ENCODE measurements at places on chromosomes 4 and X.

- DNase-seq = no peak
These were observed 17.4 kb downstream of the C4orf51 start for GRCh38 chr4:145697332-145697731.

GRCh38 chr4:144851948-144852347, 206.0 kb downstream of the HHIP start:
- no peak for DNase-seq

GRCh38 chr4:53640576-53641453, 49.5 kb upstream of the LNX1 start:
- no peak for DNase-seq

DNA sequence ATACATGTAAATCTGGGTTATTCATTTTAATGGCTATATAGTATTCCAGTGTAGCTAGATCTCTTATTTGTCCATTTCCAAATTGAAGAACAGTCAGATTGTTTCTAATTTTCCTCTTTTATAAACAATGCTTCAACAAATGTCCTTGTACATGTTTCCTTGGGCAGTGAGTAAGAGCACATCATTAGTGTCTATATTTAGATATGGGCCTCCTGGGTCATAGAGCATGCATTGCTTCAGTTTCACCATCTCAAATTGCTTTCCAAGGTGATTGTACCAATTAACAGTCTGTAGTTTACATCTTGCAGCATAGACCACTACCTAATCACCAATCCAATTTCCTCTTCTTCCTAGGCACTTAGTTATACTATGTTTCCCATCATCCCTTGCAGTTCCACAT, 13.4 kb downstream of the PHKA2 start:
- DNase-seq = no peak

- no peak for DNase-seq
These were observed 15.9 kb downstream of the RTL9 start for GRCh38 chrX:110374559-110374958.

- DNase-seq = no peak
These were observed 125.8 kb upstream of the SLC7A11 start for GRCh38 chr4:138367942-138368341.

- no peak for DNase-seq
These were observed 27.5 kb upstream of the GPR78 start for GRCh38 chr4:8552581-8553205.

DNA sequence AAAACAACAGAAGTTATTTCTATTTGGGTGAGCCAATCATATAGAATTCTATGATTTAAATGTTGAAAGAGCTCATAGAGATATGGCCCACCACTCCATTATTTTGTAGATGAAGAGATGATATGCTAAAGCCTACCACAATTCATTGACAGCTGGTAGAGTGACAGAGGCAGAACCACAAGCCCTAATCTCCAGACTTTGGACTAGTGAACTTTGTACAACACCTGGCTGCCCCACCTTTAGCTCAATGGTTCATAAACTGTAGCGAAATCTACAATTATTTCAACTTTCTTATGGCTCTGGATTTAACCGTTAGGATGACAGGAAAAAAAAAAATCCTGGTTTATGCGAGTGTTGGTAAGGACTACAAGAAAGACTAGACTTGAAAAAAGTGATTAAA, 50.9 kb downstream of the PRKG2 start:
- no peak for DNase-seq

All from activated naive CD8-positive, alpha-beta T cell treated with anti-CD3 and anti-CD28 coated beads, Interleukin-2, amount 50 U/mL, for 24 hours (primary cell).